Ascending aorta (tissue), 2 donors: ENCODE measurements at places on chromosomes 12 and 14.

DNA sequence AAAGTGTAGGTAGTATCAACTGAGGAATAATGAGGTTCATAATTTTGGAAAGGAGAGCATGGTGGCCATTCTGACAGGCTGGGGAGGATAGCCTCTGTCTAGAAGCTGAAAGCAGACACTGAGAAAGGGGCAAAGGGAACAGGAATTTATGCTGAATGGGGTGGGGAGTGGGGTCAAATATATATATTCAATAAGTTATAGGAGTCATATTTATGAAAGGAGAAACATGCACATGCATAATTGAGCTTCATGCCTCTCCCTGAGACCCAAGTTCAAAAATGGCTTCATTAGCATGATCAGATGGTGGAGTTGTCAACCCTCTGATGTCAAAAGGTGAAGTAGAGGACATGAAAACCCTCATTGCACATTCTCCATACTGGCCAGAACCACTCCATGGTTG, 33.9 kb upstream of the ARID2 start:
- DNase-seq, result no peak

GRCh38 chr12:39393890-39394289, 49.0 kb downstream of the KIF21A start:
- DNase-seq, result no peak

DNA sequence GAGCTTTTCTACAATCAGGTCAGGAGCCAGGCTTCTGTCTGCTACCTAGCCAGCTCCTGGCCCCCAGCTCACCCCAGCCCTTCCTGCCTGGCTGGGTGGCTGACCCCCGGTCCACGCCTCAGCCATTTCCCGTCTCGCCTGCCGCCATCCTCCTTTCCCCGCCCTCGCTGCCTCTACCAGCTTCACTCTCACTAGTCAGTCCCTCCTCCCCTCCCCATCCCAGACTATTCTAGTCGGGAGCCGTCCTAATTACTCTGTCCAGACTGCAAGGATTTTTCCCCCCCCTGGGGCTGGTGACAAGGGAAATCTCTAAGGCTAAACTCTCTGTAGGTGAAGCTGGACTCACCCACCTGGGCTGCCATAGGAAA, 825 bp downstream of the DHH start:
- no peak for DNase-seq

DNA sequence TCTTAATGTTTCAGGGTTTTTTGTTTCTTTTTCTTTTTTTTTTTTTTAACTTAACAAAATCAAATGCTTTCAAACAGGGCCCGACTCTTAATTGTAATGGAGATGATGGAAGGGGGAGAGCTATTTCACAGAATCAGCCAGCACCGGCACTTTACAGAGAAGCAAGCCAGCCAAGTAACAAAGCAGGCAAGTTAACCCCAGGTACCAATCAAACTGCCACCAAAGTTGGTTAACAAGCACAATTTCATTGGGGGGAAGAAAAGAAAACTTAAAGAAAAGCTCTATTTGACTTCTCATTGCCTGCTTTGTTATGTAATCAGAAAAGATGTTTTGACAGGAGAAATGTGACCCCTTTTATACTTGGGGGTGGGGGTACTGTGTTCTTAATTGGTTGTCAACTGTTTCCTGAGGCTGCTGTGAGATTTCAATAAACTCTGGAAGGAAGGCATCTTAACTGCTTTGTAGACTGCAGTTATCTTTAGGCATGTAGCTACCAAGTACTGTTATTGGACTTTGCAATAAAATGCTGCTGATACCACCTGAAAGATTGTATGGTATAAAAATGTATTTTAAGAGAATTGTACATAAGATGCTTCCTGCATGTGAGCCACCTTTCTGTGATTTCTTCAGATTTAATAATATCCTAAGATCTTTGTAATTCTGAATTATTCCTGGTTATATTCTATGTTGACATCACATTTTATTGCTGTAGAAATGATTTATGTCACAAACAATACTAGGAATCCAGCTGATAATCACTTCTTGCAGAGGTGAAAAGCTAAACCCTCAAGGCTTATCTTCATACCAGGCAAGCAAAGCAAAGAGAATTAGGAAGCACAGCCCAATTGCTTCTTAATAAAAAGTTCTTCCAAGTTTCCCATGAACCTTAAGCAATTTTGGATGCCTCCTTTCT, 26.9 kb downstream of the MAPKAPK5 start:
- DNase-seq, result no peak

DNA sequence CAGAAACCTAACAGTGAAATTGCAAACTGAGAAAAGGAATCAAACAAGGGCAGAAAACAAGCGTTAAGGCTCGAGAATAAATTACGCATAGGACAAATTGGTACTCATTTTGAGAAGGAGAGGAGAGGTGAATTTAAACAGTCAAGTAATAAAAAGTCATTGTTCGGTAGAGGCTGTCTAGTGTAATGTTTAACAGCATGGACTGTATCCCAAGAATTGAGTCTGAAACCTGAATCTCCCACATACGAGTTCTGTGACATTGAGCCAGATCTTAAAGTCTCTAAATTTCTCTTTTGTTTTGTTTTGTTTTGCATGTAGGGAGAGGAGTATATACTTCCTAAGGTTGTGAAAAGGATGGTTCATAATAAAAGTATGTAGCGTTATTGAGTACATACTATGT, 216.5 kb upstream of the BTG1 start:
- no peak for DNase-seq

DNA sequence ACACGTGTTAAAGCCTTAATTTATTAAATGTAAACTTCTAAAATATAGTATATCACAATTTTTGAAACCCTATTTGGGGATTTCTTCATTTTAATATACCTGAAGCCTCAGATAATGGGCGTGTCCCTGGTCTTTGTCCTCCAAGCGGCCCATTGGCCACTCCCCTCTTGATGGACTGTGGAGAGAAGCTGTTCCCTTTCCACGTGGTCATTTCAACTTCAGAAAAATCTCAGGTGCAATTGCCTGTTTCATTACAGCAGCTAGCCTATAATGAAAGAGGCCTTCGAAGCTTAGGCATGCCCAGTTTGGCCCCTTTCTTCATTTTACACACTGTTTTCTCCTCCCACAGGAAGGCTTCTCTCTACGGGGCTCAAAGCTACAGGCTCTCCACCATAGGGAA, 131.4 kb upstream of the ARHGAP5 start:
- DNase-seq, result no peak

DNA sequence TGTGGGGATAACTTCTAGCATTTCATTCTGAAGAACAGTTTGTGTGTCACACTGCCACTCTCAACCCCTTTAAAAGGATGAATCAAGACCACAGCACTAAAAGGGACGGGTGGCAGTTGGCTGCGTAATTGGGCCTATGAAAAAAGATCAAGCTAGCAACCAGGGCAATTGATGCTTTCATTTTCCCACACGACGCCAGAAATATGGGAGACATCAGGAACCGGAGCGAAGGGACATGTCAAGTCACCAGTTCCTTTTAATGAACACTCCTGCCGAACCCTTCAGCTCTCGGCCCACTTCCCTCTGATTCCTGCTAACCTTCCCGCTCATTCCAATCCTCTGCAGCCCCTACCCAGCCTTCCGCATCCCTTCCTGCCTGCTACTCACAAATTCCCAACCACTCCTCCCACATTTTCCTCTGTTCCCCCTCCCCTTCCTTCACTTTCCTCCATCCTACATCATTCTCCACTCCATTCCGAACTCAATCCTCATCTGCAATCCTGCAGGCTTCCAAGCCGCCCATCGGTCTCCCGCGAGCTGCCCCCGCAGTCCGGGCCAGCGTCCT, 753 bp downstream of the CSRNP2 start:
- DNase-seq, result peak; percentile 62

DNA sequence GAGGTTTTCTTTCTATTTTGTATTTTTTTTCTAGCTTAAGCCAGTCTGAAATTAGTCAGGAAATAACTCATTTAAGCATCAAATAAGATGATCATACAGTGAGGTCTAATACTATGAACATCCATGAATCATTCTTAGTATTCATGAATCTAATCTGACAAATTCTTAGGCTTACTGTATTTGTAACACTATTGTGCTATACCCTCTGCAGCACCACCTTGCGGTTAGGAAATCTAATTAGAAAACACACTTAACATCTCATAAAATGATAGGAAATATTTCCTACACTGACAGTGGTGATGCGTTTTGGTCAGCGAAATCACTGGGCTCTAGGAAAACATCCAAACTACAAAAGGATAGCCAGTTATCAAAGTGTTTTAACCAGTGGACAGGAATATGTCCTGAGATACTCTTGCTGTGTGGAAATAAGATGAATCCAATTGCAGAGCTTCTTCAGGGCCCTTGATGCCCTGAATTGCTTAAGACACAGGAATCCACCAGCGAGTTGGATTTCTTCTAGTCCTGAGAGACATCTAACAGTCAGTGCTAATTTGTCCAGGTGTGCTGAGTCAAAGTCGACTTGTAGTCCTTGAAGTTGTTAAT, 109.3 kb upstream of the MYF6 start:
- DNase-seq, result no peak

GRCh38 chr12:2408262-2408661, 355.5 kb downstream of the CACNA1C start:
- DNase-seq, result no peak

- DNase-seq, result no peak
Measured at GRCh38 chr12:94041850-94042249, 106.5 kb upstream of the PLXNC1 start.

DNA sequence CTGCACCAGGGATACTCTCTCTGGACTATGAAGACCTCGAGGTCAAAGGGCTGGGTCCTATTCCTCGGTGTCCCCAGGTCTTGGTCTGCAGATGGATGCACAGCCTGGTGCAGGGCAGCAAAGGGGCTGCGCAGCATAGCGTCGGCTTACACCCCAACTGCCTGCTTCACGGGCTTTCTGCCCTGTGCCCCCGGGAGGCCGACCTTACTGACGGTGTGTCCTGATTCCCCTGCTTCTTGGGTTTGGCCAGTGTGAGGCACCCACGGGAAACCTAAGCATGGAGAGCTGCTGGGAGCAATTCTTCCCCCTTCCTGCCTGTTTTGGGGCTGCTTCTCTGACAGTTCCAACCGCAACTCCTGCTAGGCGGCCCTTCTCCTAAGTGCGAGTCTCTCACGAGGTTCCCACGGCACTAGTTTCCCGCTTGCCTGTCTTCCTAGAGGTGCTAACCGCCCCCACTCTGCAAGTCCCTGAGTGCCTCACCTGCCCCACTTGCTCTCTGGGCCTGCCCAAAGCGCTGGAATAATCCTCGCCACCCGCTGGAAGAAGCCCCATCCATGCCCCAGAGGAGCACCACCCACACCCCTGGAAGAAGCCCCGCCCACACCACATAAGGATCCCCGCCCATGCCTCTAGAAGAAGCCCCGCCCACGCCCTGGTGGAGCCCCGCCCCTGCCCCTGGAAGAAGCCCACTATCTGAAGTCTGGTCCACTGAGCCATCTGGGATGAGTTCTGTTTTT, 54.0 kb downstream of the PRIMA1 start:
- no peak for DNase-seq

GRCh38 chr12:115857160-115857920, 420.2 kb downstream of the MED13L start:
- no peak for DNase-seq

GRCh38 chr12:128825835-128826234, 2.1 kb upstream of the SLC15A4 start:
- DNase-seq, result no peak

DNA sequence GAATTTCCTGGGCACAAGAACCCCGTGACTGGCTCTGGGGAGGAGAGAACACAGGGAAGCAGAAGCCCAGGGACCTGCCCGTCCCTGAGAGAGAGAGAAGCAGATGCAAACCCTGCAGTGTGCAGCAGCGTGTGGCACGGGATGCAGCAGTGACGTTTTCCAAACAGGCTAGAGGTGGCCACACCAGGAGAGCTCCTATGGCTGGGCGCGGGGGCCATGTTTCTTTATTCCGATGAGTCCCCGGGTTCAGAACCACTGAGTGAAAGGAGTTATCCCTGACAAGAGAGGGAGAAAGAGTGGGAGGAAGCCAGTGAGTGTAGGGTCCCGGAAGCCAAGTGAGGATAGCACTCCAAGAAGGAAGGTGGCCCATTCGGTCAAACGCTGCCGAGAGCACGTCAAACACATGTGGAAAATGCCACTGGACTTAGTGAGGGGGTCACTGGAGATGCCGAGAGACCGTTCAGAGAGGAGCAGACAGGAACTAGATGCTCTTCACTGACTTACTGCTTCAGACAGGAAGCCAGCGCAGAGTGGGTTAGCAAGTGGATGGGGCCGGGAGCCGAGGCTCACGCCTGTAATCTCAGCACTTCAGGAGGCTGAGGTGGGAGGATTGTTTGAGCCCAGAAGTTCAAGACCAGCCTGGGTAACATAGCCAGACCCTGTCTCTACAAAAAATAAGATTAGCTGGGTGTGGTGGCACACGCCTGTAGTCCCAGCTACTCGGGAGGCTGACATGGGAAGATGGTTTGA, 123.0 kb downstream of the BCL11B start:
- DNase-seq, result peak; percentile 35

DNA sequence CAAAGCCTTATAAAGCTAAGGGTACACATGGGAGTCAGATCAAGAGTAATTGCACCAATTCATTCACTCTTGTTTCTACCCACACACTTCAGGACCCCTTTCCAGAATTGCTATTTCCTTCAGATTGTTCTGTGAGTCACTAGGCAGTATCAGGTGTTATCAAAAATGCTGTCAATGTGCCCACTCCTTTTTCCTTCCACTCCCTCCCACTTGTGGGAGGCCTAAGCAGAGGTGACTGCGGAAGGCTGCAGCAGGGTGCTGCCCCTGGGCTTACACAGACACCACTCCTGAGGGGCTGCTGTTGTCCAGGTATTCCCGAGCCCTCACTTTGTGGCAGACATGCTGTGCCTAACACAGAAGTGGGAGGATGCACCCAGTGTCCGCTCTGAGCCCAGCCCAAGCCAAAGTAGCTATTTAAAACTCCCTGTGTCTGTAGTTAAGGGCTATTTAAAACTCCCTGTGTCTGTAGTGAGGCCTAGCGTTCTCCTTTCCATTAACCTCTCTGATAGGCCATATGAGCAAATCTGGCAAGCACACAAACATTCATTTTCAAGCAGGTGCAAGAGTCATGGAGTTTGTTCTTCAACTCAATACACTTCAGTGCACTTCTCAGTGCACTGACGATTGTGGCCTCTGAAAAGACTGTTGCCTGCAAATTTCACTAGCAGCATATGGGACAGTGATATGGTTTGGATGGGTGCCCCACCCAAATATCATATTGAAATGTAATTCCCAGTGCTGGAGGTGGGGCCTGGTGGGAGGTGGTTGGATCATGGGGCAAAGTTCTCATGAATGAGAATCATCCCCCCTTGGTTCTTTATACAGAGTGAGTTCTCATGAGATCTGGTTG, 117.8 kb downstream of the PHLDA1 start:
- no peak for DNase-seq

DNA sequence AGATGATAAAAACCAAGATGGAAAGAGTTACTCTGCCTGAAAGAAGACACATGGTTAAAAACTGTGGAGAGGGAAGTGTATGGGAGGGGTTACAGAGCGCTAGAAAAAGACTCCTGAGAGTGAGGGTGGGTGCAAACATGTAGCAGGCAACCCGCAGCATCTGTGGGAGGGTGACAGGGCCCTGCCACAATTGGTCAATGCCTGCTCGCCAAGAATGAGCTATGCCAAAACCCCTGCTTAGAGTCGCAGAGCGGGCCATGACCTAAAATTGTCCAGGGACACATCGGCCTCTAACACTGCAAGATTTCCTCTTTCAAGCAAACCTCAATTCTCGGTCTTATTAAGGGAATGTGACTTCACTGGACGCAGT, 700 bp downstream of the PRKAG1 start:
- no peak for DNase-seq
